ENCODE measurements at places on chromosomes 11 and 22. TPM values are rescaled to one million over a fixed set of nuclear protein-coding genes. Genes with fewer than 3 reads are reported as not detected.

The PISD gene
- total RNA-seq, result 58.7 TPM

The APOBEC3C gene
- total RNA-seq, result 9.5 TPM

DNA sequence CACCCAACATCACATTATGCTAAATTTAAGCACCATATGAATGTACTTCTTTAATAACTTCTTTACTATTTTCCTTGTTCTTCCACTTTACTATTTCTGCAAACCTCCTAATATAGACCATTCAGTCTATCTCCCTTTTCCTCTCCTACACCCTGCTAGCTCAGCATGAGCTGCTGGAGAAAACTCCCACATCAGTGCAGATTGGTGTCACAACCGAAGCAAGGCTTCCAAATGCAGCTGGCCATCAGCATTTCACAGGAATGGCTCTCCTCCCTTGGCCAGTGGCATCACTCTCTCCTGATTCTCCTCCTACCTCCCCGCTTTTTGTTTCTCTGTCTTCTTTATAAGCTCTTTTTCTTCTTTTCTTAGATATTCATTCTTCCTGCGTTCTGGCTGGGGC is 118.7 kb upstream of the ZC3H12C start:
- H3K4me1 ChIP-seq, result no peaks in the 10 kb centered on the region
- no peaks in the 10 kb centered on the region for H3K27me3 ChIP-seq
- no peak overlapping the region for H3K4me3 ChIP-seq
- no peak for DNase-seq
- H3K36me3 ChIP-seq, result no peaks in the 10 kb centered on the region

DNA sequence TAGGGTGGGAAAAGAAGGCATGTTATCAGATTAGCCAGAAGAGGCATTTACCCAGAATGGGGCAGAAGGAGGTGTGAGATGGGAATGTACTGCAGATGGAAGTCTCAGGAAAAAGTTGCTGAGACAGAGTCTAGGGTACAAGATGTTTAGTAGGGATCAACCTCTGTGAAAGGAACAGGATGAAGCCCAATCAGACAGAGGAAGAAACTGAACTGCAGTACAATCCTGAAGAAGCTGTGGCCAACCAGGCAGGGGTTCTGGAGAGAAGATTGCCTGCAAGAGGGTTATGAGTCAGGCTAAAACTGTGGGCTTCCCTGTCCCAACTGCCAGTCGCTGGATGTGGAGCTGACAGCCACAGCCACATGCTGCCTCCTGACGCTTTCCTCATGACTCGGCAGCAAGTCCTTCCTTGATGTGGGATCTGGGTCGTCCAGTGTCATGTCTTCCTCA is 64.0 kb downstream of the CWC15 start:
- no peak overlapping the region for H3K27ac ChIP-seq
- DNase-seq, result no peak
- H3K4me3 ChIP-seq, result no peak overlapping the region
- H3K27me3 ChIP-seq, result no peaks in the 10 kb centered on the region
- no peaks in the 10 kb centered on the region for H3K4me1 ChIP-seq

DNA sequence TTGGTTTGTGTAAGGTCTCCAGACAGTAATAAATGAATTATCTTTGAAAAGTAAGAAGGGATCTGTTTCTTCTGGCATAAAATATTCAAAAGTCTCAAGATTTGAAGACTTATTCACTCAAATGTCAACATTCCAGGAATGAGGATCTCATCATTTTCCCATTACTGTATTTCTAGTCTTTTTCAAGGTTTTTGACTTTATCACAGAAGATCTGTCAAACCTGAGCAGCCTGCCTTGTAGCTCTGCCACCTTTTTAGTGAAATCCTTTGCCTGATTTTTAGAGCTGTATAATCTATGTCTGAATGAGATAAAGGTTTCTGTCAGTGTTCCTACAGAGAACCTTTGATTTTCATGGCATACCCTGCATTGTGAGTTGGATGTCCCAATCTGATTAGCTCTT is 4.0 kb downstream of the OR51F2 start:
- H3K4me3 ChIP-seq, result no peak overlapping the region
- no peak for DNase-seq
- H3K27ac ChIP-seq, result no peak overlapping the region
- H3K36me3 ChIP-seq, result no peaks in the 10 kb centered on the region
- no peaks in the 10 kb centered on the region for H3K4me1 ChIP-seq
- H3K27me3 ChIP-seq, result no peaks in the 10 kb centered on the region

GRCh38 chr11:130606781-130607511 is 158.5 kb downstream of the ADAMTS15 start:
- peak overlapping the region; percentile 78 for H3K27ac ChIP-seq
- H3K4me3 ChIP-seq, result no peak overlapping the region
- no peaks in the 10 kb centered on the region for H3K27me3 ChIP-seq
- no peak for DNase-seq
- no peaks in the 10 kb centered on the region for H3K36me3 ChIP-seq

- DNase-seq, result no peak
- no peaks in the 10 kb centered on the region for H3K27me3 ChIP-seq
- H3K4me1 ChIP-seq, result no peaks in the 10 kb centered on the region
- H3K27ac ChIP-seq, result no peak overlapping the region
- no peak overlapping the region for H3K4me3 ChIP-seq
Measured at GRCh38 chr11:110097459-110098012, 4.3 kb downstream of the ZC3H12C start.

The OSM gene
- total RNA-seq, result 1.3 TPM

DNA sequence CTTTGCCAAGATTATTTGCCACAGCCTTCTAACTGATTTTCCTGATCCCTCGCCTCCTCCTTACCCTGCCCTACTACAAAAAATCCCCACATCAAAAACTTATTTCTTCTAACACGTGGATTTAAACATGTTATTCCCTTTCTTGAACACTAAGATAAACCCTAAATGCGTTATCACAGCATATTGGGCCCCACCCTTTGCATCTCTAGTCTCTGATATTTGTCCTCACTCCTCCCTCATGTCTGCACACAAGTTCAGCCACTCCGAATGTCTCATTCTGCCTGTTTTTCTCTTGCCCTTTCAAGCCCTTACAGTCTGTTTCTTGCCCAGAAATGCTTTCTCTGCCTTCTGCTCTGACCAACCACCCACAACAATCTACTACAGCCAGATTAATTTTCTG is 10.6 kb upstream of the ACER3 start:
- no peaks in the 10 kb centered on the region for H3K36me3 ChIP-seq
- H3K4me1 ChIP-seq, result no peaks in the 10 kb centered on the region
- H3K27me3 ChIP-seq, result no peaks in the 10 kb centered on the region

GRCh38 chr11:102488208-102488607 is 35.6 kb upstream of the TMEM123 start:
- no peaks in the 10 kb centered on the region for H3K36me3 ChIP-seq
- H3K27ac ChIP-seq, result no peak overlapping the region
- no peaks in the 10 kb centered on the region for H3K4me1 ChIP-seq
- no peaks in the 10 kb centered on the region for H3K27me3 ChIP-seq

GRCh38 chr11:106286881-106287504 is 209.5 kb downstream of the AASDHPPT start:
- H3K4me1 ChIP-seq, result no peaks in the 10 kb centered on the region
- no peaks in the 10 kb centered on the region for H3K36me3 ChIP-seq
- no peak for DNase-seq

DNA sequence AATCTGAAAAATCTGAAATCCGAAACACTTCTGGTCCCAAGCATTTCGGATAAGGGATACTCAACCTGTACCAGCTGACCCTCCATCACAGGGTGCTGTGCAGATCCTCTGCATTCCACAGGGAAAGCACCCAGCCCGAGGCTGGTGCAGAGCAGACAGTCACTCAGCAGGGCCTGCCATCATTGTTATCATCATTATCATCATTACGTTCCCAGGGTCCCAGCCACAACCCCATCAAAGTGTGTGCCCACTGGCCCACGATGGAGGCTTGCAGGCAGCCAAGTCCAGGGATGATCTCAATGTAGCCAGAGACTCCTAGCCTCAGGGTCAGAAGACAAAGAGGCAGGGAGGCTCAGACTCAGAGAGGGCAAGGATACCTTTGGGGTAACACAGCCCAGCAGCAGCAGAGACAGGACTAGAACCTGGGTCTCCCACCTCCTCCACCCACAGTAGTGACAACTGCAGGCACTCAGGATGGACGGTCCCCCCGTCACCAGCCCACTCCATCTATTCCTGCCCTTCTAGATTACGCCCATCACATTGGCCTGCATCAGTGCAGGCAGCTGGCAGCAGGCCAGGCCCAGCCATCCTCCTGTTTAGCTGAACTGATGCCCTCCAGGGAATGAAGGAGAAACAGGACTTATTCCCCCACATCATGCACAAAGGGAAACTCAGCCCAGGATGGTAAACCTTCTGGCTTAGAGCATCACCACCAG is 10.3 kb downstream of the GAL3ST1 start:
- H3K36me3 ChIP-seq, result no peaks in the 10 kb centered on the region
- no peak overlapping the region for H3K27ac ChIP-seq
- no peaks in the 10 kb centered on the region for H3K27me3 ChIP-seq
- DNase-seq, result no peak
- H3K4me1 ChIP-seq, result no peaks in the 10 kb centered on the region

DNA sequence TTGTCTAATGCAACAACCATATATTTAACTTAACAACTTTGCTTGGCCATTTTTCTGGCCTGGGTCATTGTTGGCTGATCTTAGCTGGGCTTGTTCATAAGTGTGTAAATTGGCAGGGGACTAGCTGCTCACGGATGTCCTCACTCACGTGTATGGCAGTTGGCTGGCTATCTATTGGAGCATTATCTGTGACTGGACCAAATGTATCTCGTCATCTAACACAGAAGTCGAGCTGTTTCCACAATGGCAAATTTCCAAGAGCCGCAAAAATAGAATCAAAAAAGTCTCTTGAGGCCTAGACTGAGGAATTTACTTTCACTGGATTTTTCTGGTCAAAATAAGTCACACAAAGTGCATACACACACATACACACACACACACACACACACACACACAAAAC is 893.3 kb downstream of the FAM181B start:
- H3K4me1 ChIP-seq, result no peaks in the 10 kb centered on the region
- no peaks in the 10 kb centered on the region for H3K27me3 ChIP-seq
- no peaks in the 10 kb centered on the region for H3K36me3 ChIP-seq

The PANX2 gene
- 2.0 TPM for total RNA-seq

- H3K27me3 ChIP-seq, result no peaks in the 10 kb centered on the region
- H3K4me1 ChIP-seq, result no peaks in the 10 kb centered on the region
- H3K36me3 ChIP-seq, result no peaks in the 10 kb centered on the region
- no peak for DNase-seq
- no peak overlapping the region for H3K4me3 ChIP-seq
Measured at GRCh38 chr11:2222451-2222850, 47.9 kb downstream of the ASCL2 start.

- no peak for DNase-seq
- no peaks in the 10 kb centered on the region for H3K36me3 ChIP-seq
- H3K27me3 ChIP-seq, result peaks cover 61% of the 10 kb centered on the region
- H3K27ac ChIP-seq, result no peak overlapping the region
Measured at GRCh38 chr11:1449490-1450243, 36.9 kb downstream of the MOB2 start.

- H3K36me3 ChIP-seq, result no peaks in the 10 kb centered on the region
- no peak overlapping the region for H3K27ac ChIP-seq
- no peaks in the 10 kb centered on the region for H3K27me3 ChIP-seq
- DNase-seq, result no peak
- no peak overlapping the region for H3K4me3 ChIP-seq
- H3K4me1 ChIP-seq, result no peaks in the 10 kb centered on the region
Measured at GRCh38 chr11:78181185-78181584, 7.2 kb downstream of the KCTD21 start.

GRCh38 chr11:3132831-3133260 is 32.3 kb downstream of the OSBPL5 start:
- H3K36me3 ChIP-seq, result no peaks in the 10 kb centered on the region
- no peak for DNase-seq
- H3K4me1 ChIP-seq, result peaks cover 7% of the 10 kb centered on the region
- H3K27me3 ChIP-seq, result no peaks in the 10 kb centered on the region
